Adrenal gland (tissue), 19 donors: ENCODE measurements at places on chromosomes 4 and X.

DNA sequence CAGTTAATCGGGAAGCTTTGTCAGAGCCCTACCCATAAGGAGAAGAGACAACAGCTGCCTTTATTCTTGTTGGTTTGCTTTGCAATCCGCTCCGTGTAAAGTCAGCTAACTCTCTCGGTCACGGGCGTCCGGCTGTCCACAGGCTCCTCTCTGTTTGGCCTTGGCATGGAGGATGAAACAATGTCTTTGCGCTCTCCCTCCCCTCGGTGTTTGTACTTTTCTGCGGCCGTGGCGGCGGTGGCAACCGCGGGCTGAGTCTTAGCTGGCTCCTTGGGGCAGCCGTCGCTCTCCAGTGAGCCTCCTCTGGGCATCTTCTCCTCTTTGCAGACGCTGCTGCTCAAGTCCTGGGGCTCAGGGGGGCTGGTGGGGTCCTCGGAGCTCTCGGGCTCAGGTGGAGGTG lies 10.6 kb upstream of the IRAK1 start:
- peak; percentile 42 for DNase-seq

DNA sequence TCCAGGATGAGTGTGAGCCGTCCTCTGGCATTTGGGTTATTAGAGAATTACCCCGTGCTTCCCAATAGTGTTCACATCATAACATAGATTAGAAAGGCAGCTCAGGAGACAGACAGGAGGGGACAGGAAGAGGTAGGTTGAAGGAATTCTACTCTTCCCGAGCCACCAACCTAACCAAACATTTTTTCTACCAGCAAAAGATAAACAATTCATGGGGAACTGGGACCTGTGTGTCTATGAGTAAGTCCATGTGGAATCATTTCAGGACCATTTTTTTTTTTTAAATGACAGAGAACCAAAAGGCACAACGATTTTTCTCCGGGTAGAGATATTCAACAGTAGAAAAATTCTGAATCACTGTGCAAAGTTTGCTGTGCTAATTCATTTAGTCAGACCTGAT lies 174.2 kb upstream of the ETNPPL start:
- DNase-seq, result no peak

DNA sequence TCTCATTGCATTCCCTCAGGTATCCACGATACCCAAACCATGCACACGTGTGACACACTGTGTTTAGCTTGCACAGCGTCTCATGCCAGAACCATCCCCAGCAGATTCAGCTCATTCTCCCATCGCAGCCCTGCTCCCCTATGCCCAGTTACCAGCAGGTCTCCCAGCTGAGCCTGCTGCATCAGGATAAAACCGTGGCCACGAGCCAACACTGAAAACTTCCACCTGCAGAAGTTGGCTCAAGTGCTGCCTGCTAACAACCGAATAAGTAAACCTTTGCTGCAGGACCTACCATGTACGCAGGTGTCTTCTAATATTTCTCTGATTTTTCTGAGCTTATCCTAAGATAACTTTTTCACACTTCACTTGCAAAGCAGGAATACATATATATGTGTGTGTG lies 120.4 kb upstream of the STS start:
- no peak for DNase-seq

- DNase-seq, result peak; percentile 8
Observed at GRCh38 chr4:8846826-8847225, 24.8 kb downstream of the HMX1 start.

GRCh38 chr4:37597034-37597433 lies 89.1 kb downstream of the RELL1 start:
- no peak for DNase-seq

DNA sequence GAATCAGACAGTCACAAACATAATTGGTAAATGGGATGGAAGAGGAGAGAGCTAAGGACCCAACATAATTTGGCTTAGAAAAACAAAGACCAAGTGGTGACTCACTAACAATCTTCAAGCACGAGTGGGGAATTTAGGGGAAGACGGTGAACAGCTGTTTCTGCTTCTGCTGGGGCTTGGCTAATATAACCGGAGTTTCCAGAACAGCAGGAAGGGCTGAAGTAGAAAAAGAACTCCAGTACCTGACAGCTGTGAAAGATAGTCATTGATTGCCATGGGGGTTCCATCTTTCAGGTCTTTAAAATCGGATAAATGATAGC lies 290.9 kb upstream of the LDB2 start:
- no peak for DNase-seq

- no peak for DNase-seq
Observed at GRCh38 chr4:40099010-40099409, 42.4 kb downstream of the N4BP2 start.

DNA sequence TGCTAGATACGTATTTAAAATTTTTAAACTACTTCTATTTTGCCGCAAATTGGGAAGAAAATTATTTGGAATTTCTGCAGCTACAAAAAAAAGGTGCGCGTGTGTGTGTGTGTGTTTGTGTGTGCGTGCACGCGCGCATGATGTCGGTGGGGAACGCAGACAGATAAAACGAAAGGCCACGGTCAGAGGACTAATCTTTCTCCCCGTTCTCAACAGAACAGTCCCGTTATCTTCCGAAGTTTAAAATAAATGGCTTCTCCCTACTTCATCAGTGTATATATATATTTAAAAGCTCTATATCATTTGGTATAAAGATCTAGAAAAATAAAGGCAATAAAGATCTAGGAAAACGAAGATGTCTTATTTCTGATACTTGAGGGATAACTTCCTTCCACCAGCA lies 1.5 kb downstream of the MGARP start:
- DNase-seq, result peak; percentile 55

DNA sequence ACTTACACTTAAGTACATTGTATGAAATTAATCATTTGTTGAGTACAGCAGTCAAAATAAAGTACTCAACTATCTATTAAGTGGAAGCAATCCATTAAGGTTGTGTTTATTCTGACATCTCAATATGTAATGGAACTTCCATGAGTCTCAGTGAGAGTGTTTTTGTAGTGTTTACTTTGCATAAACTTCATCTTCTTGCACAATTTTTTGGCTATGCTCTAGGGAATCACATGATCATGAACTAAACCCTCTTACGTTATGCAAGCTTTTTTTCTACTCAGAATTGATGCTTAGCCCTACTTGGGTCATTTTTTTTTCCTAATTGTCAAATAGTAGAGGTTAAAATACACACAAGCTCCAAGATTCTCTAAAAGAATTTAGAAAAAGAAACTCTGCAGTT lies 21.1 kb upstream of the PIGA start:
- no peak for DNase-seq

GRCh38 chr4:153955327-153955726 lies 166.4 kb upstream of the SFRP2 start:
- no peak for DNase-seq

DNA sequence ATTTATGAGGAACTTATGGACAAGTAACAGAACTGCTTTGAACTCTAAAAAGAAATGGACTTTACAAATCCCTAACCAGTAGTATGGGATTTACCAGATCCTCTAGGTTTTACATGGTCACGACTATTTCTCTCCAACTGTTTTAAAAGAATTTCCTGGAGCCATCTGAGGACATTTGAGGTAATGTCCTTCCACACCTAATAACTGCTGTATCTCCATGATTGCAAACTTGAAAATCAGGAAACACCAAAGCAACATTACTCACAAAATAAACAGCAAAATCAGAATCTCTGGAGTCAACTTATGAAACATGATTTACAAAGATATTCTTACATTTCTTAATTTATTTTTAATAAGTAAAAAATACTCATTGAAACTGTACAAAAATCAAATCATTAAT lies 58.0 kb downstream of the STAP1 start:
- no peak for DNase-seq

DNA sequence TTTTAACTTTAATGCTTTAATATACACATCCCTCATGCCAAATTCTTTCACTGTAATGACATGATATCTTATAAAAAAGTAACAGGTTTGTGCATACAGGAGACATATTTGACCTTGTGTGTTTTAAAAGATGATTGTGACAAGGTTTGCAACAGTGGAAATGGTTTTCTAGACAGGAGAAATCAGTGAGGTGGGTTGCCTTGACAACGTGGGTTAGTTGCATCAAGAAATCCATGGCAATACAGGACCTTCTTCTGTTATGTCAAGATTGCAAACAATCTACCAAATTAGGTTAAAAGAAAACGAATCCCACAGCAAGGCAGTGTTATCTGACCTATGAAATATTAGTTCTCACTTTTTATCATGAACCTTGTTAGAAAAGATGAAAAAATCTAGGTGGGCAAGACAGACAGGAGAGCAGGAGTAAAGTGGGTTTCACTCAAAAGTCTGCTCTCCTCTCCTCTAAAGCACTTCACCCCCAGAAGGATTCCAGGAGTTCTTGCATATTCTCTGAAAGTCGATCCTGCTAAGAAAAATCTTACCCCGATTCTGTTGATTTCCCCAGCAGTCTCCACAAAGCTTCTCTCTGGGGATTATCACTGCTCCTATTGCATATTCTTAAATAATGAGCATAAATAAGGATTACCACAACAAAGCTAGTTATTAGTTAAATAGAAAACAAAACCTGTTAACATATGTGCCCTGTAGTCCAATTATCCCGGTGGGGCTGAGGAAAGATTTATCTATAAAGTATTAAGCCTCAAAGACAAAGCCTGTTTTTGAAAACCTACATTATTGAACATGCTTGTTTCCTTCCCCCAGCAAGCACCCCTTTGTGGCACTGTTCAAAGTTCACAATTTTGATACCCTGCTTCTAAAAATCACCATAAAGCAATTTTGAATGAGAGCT lies 71.0 kb downstream of the TMA16 start:
- no peak for DNase-seq

DNA sequence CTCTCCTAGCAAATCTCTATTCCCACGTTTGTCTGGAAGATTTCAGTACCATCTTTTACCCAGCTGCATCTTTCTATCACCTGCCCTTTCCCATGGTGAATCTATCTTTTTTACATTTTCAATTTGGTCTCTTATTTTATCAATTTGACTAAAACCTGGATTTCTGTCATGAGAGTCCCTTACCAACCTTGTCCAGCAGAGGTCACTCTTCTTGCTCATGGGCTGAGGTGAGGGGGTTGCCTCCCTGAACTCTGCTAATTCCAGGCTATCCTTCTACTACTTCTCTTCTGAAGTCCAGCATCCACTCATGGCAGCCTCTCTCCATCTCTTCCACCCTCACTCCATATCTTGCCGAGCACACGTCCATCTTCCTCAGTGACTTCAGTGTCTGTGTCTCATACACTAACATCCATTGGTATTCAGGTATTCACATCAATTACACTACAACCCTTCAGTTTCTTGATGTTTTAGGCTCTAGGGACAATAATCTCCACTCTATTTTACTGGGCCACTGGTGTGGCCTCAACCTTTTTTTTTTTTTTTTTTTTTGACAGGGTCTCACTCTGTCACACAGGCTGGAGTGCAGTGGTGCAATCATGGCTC lies 17.8 kb upstream of the ZNF827 start:
- peak; percentile 30 for DNase-seq

DNA sequence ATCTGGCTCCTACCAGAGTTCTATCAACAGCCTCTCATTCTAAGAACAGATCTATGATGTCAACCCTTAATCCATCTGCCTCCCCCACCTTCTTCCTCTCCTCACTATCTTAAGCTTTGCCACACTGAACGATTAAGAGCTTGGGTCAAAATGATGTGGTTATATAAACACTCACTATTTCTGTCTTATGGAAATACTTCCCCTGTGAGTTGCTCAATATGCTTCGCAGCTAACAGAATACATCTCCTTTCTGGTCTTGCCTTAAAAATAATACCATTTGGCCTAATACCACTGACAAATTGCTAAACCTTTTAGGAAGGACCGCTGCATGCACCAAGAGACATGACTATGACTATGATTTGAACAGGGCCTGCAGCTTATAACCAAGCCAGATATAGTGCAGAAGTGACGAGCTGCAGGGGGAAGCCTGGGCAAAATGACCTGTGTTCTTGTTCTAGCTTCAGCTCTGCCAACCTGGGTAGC lies 130.9 kb downstream of the RNF150 start:
- no peak for DNase-seq
